ENCODE measurements at places on chromosomes 4 and X.

- no peaks in the 10 kb centered on the region for H3K36me3 ChIP-seq
- H3K27ac ChIP-seq = no peak overlapping the region
- no peak for DNase-seq
- H3K4me3 ChIP-seq = no peak overlapping the region
Observed at GRCh38 chrX:31319586-31319985, 247.7 kb upstream of the FTHL17 start.

GRCh38 chr4:25131381-25131780 lies 28.9 kb downstream of the SEPSECS start:
- H3K4me1 ChIP-seq = no peaks in the 10 kb centered on the region
- H3K4me3 ChIP-seq = no peak overlapping the region
- H3K36me3 ChIP-seq = peaks cover 4% of the 10 kb centered on the region
- no peak for DNase-seq
- H3K27ac ChIP-seq = no peak overlapping the region
- H3K27me3 ChIP-seq = no peaks in the 10 kb centered on the region

- no peaks in the 10 kb centered on the region for H3K36me3 ChIP-seq
- H3K4me1 ChIP-seq = no peaks in the 10 kb centered on the region
- DNase-seq = no peak
- H3K27ac ChIP-seq = no peak overlapping the region
- no peak overlapping the region for H3K4me3 ChIP-seq
Observed at GRCh38 chr4:154086247-154086646, 297.4 kb upstream of the SFRP2 start.

DNA sequence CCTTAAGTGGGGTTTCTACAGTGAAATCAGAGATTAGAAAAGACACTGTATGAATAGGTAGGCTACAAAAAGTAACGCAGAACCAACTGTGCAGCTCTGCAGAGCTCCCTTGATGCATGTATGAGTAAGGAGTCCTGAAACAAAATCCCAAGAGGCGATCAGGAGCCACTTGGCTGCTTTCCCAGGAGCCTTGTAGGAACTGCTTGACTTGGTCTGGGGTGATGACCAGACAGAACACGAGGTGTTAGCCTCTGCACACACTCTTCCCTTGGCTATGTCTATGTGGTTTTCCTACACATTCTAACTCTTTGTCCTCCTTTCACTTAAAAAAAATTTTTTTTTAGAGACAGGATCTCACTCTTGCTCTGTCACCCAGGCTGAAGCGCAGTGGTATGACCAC lies 22.8 kb upstream of the AP1S2 start:
- DNase-seq = no peak
- no peak overlapping the region for H3K4me3 ChIP-seq

DNA sequence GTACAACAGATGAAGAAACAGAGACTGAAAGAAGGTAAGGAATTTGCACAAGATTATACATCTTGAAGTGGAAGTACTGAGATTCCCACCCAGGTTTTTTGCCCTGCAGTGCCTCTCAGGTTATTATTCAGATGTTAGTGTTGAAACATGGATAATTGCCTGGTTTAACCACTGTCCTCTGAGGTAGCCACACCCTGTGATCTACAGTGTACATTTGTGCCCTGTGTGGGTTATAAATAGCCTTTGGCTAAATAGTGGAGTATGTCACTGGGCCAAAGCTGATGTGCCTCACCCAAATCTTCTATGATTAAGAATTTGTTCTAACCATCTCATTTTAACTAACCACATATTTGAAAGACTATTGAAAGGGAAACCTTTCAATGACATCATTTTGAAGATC lies 5.4 kb upstream of the ASB5 start:
- no peak overlapping the region for H3K27ac ChIP-seq
- DNase-seq = no peak
- no peak overlapping the region for H3K4me3 ChIP-seq
- H3K36me3 ChIP-seq = no peaks in the 10 kb centered on the region
- H3K27me3 ChIP-seq = no peaks in the 10 kb centered on the region

DNA sequence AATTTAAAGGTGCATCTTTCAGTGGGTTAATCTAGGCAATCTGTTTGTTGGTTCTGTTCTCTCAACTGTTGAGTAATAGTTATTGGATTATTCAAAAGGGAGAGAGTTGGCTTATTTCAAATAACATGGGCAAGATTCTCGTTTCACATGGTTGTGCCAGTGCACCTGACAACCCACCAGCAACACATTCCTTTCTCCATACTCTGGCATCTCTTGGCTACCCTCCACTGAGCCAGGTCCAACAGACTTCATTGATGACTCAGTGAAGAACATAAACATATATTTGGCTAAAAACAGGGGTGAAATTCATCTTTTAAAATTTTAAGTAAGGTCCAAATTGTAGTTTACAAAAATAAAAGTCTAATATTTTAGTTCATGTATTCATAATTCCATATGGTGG lies 967.2 kb downstream of the RPA4 start:
- H3K27me3 ChIP-seq = no peaks in the 10 kb centered on the region
- H3K4me3 ChIP-seq = no peak overlapping the region
- no peak for DNase-seq
- H3K4me1 ChIP-seq = no peaks in the 10 kb centered on the region
- H3K27ac ChIP-seq = no peak overlapping the region

DNA sequence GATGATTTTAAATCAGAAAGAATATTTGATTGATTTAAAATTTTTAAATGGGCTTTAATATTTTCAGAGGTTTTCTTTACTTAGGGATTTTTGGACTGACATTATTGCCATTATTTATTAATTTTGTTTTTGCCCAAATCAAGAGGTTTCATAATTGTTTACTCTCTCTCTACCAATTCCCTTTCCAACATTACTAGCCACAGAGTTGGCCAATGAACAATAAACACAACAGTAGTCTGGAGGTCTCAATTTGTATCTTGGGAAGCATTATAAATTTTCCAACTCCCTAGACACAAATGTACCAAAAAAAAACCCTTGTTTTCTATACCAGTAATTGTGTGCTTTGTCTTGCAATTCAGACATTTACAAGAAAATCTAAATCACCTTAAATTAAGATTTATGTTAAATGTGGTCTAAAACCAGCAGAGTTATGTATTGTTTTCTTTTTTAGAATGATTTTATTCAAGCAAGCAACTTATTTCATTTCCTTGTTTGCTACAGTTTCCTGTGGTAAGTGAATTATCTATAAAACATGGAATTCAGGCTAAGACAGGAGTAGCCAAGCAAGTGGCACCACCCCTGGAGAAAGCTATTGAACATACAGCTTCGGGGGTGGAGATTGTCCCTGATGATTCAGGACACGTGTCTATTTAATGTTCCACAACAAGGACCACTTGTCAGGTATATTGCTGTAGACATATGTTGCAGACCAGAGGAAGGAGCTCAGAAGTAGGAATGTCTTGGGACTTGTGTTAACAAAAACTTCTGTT lies 622 bp downstream of the KLKB1 start:
- no peaks in the 10 kb centered on the region for H3K36me3 ChIP-seq
- H3K27me3 ChIP-seq = no peaks in the 10 kb centered on the region
- no peak for DNase-seq
- no peak overlapping the region for H3K4me3 ChIP-seq

DNA sequence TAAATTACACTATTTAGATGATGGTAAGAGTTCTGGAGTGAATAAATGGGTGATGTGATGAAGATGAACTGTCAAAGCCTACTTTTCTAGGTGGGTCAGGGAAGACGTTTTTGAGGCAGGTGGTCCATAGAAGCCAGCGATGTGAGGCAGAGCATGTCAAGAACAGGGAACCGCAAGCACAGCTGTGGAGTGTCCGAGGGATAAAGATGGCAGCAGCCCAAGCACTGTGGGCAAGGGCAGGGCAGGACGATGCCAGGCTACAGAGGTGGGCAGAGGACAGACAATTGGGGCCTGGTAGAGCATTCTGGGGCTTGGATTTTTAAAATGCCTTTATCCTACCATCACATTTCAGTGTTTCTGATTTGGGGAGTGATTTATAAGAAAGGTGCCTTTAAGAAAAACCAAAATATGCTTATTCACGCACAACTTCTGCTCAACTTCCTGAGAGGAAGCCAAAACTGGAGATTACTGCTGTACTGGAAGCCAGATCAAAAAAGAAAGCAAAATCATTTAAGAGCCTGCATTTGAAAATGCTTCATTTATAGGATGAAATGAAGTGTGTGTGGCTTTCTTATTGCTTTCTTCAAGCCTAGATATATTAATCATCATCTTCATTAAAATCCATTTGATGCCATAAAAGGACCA lies 119.0 kb upstream of the WDR17 start:
- DNase-seq = no peak
- no peaks in the 10 kb centered on the region for H3K27me3 ChIP-seq
- H3K27ac ChIP-seq = no peak overlapping the region
- H3K4me1 ChIP-seq = no peaks in the 10 kb centered on the region

DNA sequence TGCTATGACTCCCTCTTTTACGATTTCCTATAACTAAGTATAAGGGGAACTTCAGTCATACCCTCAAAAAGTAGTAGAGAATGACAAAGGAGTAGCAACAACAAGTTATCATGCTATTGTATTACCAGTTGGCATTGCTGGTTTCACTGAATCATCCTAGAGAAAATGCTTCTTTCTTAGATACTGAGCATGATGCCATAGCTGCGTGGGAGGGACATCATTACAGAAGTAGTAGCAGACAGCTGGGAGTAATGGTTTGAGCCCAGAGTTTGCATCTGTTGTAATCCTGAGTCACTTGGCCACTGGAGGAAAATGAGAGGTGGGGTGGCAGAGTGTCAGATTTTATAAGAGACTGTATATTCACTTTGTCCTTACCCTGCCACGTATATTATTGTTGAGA lies 38.6 kb downstream of the MTMR1 start:
- H3K36me3 ChIP-seq = no peaks in the 10 kb centered on the region
- no peak overlapping the region for H3K27ac ChIP-seq
- no peaks in the 10 kb centered on the region for H3K27me3 ChIP-seq
- no peak for DNase-seq

GRCh38 chr4:135601351-135601750 lies 1399.8 kb upstream of the PABPC4L start:
- H3K27ac ChIP-seq = no peak overlapping the region
- no peaks in the 10 kb centered on the region for H3K27me3 ChIP-seq
- no peak for DNase-seq
- H3K4me1 ChIP-seq = no peaks in the 10 kb centered on the region
- no peaks in the 10 kb centered on the region for H3K36me3 ChIP-seq
- no peak overlapping the region for H3K4me3 ChIP-seq

DNA sequence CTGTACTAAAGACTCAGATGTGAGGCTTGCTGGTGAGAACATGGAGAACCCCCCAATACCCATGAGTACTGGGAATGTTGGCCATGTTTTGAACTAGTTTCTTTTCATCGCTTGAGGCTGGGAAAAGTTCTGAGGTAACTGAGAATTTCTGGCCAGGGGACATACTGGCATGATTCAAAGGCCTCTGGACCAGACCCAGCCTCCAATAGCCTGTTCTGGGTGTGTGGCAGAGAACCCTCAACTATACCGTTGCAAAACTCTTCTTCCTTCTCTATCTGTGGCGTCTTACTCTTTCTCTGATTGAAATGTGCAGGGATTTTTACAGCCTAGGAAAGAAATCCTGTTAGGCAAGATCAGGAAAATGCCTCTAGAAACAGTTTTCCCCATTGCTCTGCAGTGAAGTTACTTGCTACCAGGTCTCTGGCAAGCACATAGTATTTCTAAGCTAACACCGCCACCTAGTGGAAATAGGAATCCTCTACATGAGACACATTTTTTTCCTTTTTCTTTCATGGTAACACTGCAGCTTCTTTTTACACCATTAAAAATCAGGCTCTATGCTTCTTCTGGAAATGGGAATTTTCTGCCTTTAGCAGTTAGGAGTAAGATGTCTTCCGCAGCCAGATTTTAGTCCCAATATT lies 170.7 kb upstream of the ZCCHC13 start:
- H3K36me3 ChIP-seq = no peaks in the 10 kb centered on the region
- no peak overlapping the region for H3K4me3 ChIP-seq
- DNase-seq = no peak
- no peak overlapping the region for H3K27ac ChIP-seq
- H3K27me3 ChIP-seq = no peaks in the 10 kb centered on the region

DNA sequence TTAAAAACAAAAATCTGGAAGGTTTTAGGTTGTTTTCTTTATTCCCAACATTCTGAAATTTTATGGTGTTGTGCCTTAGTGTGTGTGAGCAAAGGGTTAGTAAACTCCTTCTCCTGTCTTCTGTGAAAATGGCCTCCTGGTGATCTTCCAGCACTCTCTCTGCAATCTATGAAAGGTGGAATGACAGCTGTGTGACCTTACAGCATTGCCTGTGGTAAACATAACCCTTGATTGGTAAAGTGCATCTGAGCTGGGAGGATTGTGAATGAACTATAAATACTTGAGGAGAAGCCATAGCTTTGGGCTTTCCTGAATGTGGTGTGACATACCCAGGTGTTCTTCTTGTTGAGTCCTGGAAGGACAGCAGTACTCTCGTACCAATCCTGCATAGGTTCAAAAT lies 10.0 kb downstream of the ART3 start:
- H3K27me3 ChIP-seq = no peaks in the 10 kb centered on the region
- H3K4me1 ChIP-seq = no peaks in the 10 kb centered on the region
- no peak overlapping the region for H3K27ac ChIP-seq
- no peak overlapping the region for H3K4me3 ChIP-seq

DNA sequence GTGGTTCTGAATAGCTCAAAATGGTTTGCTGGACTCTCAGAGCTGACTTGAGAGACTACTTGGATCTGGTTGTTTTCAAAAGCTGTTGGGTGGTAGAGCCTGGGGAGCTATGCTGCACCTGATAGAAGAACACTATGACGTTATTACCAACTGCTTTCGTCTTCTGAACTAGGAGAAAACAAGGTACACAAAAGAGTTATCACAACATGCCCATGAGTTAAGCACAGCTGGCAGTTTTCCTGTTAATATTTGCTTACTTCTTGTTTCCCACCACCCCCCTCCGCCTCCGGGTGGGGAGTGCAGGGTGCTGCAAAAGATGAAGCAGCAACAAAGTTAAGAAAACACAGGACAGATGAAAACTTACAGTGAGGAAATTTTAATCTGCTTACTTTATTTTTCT lies 69.1 kb downstream of the RASL11B start:
- H3K4me1 ChIP-seq = no peaks in the 10 kb centered on the region
- H3K27ac ChIP-seq = no peak overlapping the region
- no peaks in the 10 kb centered on the region for H3K36me3 ChIP-seq
- no peak overlapping the region for H3K4me3 ChIP-seq
- no peak for DNase-seq
- H3K27me3 ChIP-seq = no peaks in the 10 kb centered on the region

DNA sequence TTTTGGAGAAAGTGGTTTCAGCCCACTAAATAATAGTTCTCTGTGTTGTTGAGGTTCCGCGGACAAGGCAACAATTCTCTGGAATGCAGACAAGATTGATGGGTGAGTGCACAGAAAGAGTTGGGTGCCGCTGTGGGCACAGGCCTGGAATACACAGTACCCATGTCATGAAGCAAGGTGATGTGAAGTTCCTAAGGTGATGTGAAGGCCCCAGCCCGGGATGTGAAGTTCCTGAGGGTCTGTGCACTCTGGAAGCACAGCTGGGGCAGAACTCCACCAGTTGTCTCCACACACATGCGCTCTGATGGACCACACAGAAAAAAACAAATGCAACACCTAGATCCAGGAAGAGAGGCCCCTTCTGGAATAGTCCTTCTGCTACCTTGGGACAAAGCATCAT lies 86.6 kb upstream of the BMPR1B start:
- H3K4me1 ChIP-seq = no peaks in the 10 kb centered on the region
- no peak overlapping the region for H3K4me3 ChIP-seq
- DNase-seq = no peak
- H3K27ac ChIP-seq = no peak overlapping the region
- no peaks in the 10 kb centered on the region for H3K36me3 ChIP-seq
- H3K27me3 ChIP-seq = no peaks in the 10 kb centered on the region

- H3K27ac ChIP-seq = no peak overlapping the region
- H3K27me3 ChIP-seq = peaks cover 3% of the 10 kb centered on the region
- no peaks in the 10 kb centered on the region for H3K4me1 ChIP-seq
- no peak overlapping the region for H3K4me3 ChIP-seq
Observed at GRCh38 chrX:18542905-18543304, 117.5 kb downstream of the CDKL5 start.

Measured in breast epithelium (tissue), 4 donors.